LoVo (cell line): ENCODE measurements at places on chromosomes 11 and 22.

DNA sequence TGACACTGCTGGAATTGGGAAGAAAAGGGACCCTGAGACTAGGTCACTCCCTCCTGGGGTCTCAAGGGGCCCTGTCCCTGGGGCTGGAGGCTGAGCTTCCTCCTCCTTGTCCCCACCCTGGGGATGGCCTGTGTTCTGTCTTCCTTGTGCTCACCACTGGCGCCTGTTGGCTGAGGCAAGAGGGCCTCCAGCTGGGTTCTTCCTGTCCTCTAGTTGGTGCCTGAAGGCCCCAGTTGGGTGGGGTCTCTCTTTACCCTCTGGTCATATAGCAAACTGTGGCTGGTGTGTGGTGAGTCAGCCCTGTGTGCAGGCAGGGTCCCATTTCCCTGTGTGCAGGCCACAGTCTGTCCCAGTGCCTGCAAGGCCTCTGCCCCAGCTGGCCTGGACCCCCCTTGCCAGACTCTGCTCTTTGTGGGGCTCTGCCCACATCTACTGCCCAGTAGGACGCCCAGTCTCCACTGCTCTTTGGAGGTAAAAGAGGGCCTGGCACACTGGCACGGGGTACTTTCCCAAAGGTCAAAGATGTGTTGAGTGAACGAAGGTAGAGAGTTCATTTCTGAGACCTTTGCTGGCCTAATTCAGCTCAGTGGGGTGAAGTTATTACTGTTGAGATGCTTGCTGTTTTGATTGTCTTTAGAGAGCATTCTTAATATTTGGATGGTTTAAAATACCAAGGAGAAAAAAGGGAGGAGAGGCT lies 55.1 kb upstream of the CLDN5 start:
- DNase-seq, result no peak

DNA sequence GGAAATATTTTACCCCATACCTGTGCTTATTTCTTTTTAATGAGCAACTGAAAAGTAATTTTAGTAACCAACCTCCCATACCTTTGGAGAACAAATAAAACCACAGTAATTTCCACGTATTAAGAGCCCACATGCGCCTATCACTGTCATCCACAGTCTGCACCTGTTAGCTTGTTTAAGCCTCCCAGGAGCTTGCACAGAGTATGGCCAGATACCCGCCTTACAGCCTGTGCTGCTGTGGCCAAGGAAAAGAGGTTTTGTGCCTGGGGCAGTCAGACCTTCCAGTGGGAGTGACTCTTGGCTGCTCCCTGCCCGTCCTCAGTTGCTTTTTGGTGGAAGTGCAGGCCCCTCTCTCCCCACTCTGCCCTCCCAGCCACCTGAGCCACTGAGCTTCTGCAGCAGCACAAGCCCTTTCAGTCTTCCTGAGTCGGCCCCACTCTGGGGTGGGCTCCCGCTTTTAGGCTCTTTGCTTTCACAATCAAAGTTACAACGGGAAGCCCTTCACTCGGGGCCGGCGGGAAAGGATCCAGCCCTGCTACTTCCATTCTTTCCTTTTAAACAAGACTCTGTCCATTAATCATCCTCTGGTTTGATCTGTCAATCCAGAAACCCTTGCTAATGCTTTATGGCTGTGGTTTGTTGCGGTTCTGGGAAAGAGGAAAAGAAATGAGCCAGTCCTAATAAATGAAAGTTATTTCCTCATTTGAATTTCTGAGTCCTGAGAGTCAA lies 308.8 kb downstream of the TBC1D22A start:
- DNase-seq, result no peak

- DNase-seq, result no peak
Observed at GRCh38 chr11:68741463-68741862, 9.9 kb downstream of the TESMIN start.

GRCh38 chr11:121018746-121019145 lies 5.2 kb upstream of the TBCEL start:
- no peak for DNase-seq

DNA sequence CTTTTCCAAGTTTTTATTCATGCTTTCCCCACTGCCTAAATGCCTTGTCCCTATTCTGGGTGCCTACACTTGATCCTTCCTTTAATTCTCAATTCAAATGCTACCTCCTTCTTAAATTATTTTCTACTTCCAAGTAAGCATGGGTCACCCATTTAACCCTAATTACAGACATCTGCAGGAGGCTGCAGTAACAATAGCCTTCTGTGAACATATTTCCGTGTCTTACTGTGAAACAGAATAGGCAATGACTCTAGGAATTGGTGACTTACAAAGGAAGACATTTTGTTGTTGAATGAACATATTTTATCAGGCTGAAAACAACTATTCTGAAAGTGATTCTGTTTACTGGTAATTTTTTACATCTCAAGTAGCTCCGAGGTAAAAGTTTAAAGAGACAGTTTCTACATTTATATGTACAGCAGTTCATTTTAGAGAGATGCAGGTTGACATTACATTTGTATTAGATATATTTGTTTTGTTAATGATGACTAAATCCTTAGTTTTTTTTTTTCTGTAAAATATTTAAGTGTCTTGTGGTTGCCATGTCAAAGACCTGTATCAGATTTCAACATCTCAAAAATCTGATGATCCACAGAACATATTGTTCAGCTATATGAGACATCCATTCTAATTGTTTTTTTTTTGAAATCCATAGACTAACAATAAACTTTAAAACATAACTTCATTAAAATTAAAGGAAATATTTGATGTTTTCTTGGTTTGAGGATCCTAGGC lies 316.8 kb downstream of the CASP12 start:
- no peak for DNase-seq

GRCh38 chr22:25402501-25403283 lies 161.8 kb upstream of the GRK3 start:
- no peak for DNase-seq
